ENCODE measurements at places on chromosomes 13 and 19. TPM values are rescaled to one million over a fixed set of nuclear protein-coding genes. Genes with fewer than 3 reads are reported as not detected.
A peak's percentile ranks its signal among the peaks of the same experiment; 100 is the strongest.

Gene IGFL2
- polyA plus RNA-seq: not detected

Gene C19orf44
- 1.9 TPM for polyA plus RNA-seq

Gene GSX1
- polyA plus RNA-seq: not detected

Gene TLE2
- polyA plus RNA-seq: 36.0 TPM

Gene SLC10A2
- polyA plus RNA-seq: not detected

Gene DNAAF3
- polyA plus RNA-seq: 1.8 TPM

Gene VMAC
- 3.8 TPM for polyA plus RNA-seq

Gene RNF17
- polyA plus RNA-seq: 0.17 TPM

Gene SMAD9
- 2.1 TPM for polyA plus RNA-seq

Gene IL4I1
- polyA plus RNA-seq: 0.30 TPM

DNA sequence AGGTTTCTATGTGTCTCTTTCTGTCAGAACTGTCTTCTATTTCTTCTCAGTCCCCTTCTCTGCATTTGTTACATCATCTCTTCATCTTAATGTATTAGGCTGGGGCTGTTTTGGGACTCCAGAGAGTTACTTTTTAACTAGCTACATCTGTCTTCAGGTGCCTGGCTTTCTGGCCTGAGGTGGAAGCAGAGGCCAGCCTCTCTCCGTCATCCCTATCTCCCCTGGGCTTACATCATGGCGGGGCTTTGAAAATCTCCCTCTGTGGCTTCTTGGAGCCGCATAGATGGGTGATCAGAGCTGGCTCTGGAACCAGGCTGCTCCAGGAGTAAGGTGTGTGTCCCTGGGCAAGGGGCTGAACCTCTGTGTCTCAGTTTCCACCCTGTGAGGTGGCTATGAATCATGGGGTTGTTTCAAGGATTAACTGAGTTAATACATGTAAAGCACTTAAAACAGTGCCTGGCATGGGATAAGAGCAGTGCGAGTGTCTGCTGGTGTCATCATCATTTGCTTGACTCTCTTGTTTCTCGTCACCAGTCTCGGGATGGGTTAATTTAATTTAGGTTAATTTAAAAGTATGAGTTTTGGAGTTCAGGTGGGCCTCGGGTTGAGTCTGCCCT lies 2.0 kb downstream of the EPN1 start:
- DNase-seq: no peak

GRCh38 chr19:31500197-31500830 lies 151.1 kb upstream of the TSHZ3 start:
- no peak for DNase-seq

DNA sequence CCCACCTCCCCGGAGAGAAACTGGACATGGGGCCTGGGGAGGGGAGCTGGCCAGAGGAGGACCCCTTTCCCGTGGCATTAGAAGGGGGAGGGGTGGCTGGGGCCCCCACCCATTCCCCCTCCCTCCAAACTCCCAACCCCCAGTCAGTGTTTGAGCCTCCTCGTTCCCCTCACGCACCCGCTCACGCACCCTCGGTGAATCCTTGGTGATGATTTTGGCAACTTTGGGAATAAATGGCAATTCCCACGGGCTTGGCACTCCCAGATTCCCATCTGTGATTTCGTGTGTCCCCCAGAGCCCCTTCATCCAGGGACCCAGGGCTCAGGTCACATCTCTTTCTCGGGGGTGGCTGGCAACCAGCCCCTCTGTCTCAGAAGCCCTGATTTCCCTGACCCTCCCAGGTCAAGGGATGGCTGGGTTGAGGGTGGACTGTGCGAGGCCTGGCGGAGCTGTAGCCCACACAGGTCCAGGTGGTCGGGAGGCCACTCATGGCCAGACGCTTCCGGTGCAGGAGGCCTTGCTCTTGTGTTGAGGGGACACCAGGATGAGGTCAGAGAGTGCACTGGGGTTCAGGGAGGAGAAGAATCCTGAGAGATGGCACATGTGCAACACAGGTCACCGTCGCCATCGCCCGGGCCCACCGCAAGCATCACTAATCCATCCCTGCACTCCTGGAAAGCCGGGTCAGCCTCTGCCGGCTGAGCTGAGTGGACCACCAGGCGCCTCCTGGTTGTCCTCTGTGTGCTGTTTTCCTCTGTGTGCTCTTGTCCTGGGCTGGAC lies 20.7 kb downstream of the EPN1 start:
- DNase-seq: no peak

DNA sequence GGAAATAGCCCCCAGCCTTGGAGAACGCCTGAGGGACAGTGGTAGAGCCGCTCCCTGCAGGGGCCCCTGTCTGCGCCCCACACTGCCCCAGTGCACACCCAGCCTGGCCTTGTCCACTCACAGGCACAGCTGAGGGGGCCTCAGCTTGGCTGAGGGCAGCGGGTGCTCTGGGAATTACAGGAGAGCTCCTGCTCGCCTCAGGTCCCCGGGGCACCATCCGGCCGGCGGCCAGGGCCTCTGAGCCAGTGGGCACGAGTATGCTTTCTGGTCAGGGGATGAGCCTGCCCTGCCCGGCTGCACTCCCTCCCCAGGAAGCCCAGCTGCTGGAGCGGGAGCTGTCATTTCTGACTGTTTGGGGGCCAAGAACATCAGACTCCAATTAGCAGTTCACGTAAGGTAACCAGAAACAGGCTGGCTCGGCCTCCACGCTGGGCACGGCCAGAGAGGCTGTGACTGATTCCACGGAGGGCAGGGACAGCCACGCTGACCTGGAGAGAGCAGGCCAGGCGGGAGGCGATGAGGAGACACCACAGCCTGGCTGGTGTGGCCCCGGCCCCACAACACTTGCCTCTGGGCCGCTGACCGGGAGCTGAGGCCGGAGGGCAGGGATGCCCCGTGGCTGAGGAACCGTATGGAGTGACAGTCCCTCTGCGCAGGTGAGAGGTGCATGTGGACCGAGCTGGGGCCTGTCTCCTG lies 15.4 kb downstream of the CEBPG start:
- DNase-seq: peak; percentile 59

GRCh38 chr13:96294930-96295881 lies 205.3 kb downstream of the HS6ST3 start:
- no peak for DNase-seq

DNA sequence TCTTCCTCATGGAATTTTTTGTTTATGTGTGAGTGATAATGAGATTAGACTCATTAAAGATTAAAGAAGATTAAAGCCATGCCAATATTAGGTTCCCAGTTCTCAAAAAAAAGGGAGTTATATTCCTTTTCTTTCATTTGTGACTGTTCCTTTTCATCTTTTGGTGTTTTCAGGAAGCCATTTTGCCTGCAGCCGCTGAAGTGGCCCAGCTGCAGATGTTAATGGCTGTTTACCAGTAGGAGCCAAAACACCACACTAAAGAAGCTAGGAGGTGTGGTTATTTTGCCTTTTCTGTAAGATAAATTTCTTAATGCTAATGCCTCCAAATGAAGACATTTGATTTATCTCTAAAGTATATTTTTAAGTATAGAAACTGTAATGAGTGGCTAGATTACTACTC lies 36.3 kb downstream of the ITGBL1 start:
- DNase-seq: no peak

DNA sequence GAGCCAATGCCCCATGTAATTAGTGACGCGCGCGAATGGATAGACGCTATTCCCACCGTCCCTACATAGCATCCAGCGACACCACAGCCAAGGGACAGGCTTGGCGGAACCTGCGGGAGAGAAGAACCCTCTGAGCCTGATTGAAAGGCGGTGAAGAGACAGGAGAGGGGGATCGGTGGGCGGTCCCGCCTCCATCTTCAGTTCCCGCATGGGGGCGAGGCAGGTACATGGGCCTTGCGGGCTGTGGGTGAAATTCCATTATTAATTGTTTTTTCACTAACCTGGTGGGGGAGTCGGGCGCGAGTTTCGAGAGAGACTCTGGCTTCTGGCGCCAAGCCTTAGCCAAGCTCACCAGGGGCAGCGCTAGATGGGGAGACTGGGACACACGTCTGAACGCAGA lies 8.4 kb upstream of the TEX101 start:
- DNase-seq: no peak

- DNase-seq: no peak
Measured at GRCh38 chr13:24851546-24851945, 87.6 kb downstream of the RNF17 start.

DNA sequence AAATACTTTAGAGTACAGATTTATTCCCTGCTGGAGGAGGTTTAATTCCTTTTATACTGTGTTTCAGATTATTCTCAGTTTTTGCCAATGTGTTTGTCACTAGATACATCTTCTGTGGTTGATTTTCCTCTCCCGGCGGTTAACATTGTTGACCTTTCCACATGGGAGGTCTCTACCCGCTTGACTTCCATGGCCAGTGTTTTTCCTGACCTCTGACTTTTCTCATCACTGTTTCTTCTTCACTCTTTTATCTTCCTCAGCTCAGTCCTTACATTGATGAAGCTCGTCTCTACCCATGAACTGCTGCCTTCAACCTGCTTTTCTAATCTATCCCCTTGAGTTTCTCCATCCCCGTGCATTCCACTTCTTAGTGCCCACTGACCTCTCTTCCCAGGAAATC lies 517.4 kb downstream of the GPC6 start:
- DNase-seq: no peak

GRCh38 chr19:38915329-38916321 lies 3.6 kb upstream of the CCER2 start:
- no peak for DNase-seq

GRCh38 chr13:78787190-78787589 lies 128.2 kb upstream of the OBI1 start:
- DNase-seq: no peak

- DNase-seq: no peak
Measured at GRCh38 chr13:109152311-109152820, 523.0 kb downstream of the MYO16 start.

GRCh38 chr13:51801631-51802099 lies 2.3 kb downstream of the DHRS12 start:
- peak; percentile 87 for DNase-seq

DNA sequence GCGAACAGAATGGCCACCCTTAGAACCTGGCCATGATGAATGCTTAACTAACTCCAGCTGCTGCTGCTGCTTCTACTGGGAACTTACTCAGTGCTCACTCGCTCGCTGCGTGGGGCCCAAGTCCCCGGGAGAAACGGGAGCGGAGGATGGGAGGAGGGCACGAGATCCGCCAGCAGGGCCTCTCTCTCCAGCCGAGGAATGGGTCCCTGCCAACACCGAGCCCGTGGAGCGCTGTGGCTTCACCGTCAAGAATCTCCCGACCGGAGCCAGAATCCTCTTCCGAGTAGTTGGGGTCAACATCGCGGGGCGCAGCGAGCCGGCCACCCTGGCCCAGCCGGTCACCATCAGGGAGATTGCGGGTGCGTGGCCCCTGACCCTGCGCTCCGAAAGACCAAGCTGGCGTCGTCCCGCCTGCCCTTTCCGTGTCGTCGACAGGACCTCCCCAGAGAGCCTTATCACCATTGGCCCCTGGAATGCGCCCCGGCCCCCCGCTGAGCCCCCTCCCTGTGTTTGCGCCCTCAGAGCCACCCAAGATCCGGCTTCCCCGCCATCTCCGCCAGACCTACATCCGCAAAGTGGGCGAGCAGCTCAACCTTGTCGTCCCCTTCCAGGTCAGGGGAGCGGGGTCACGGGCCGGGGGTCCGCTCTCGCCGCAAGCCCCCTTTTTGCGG lies 17.8 kb upstream of the EMC10 start:
- DNase-seq: no peak

DNA sequence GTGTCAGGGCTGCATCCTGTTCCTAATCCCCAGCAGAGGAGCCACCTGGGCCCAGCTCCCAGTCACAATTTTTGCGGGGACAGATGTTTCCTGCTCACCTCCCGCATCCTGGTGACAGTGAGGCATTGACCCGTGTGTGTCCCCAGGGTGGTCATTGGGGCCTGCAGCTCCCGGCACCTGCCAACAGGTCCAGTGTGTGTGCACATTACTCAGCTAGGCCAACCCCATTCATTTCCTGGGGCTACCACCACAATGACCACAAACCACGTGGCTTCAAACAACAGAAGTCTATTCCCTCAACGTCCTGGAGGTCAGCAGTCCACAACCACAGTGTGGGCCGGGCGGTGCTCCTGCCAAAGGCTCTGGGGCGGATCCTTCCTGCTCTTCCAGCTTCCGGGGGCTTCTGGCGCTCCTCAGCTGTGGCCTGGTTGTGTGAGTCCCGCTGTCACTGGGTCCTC lies 11.9 kb upstream of the F2RL3 start:
- peak; percentile 64 for DNase-seq

DNA sequence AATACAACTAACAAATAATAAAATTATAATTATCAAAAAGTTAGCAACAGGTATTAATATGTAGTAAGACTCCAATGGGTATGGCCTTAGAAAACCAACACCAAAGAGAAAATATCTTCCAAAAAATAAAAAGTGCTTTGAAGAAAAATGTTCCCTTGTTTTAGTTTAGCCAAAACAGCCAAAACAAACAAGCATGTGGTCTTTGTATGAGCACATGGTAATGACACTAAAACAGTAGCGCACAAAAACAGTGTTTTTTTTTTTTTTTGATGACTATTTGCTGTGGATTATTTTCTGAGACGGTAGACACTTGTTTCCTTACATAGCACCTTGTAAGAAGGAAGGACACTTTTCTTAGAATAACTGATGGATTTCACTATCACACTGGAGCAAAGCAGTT lies 459.3 kb downstream of the ITGBL1 start:
- DNase-seq: no peak

GRCh38 chr13:21476893-21477472 lies 17.9 kb upstream of the ZDHHC20 start:
- peak; percentile 89 for DNase-seq
